Neural crest cell (in vitro differentiated cells): ENCODE measurements at places on chromosomes 5 and 9.

DNA sequence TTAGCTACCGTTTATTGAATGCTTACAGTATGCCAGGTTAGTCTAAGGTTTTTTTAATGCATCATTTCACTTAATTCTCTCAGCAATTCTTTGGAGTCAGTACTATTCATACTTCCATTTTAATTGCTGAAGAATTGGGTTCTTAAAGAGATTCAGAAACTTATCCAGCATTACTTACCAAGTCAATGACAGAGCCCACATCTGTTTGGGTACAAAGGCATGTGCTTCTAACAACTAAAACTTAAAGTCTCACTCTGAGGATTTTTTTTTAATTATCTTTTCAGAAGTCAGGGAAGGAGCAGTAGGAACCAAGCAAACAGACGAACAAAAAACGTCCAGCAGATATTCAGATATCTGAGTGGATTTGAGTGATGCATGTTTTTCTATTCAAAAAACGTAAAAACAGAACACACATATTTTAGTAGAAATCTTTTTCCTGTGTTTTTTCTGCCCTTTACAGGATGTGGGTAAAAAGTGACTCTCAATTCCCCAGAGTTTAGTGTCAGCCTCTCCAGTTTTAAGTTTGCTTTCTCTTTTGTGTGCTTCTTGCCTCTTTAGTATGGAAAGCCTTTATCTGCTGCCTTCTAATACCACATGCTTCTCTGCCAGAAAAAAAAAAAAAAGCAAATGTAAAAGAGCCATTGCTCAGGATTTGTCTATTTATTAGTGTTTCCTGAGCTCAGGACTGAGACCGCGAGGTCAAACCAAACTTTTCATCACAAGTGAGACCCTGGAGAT lies 118.0 kb downstream of the PRKACG start:
- no peak for DNase-seq

DNA sequence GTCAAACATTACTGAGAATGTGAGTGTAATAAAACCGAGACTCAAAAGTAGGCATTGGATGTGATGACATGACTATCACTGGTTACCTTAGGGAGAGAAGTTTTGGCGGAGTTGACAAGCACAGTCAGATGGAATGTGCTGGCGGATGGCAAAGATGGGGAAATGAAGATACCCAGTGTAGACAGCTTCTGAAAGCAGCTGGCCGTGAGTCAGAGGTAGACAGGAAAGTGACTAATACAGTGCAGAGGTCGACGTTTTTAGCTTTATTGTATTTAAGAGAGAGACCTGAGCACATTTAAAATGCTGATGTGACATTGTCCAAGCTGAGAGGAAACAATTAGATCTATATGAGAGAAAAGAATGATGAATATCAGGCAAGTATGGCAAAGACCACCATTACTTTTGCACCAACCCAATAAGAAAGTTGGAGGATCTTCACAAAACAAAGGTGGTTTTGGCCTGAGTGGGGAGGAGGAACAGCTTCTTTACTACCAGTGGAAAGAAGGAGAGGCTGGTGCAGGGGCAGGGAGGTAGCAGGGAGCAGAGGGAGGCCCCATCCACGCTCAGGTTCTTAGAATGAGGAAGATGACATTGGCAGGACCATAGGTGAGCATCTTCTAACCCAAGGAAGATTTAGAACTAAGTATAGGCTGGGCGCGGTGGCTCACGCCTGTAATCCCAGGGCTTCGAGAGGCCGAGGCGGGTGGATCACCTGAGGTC lies 36.7 kb upstream of the KCNIP1 start:
- no peak for DNase-seq

DNA sequence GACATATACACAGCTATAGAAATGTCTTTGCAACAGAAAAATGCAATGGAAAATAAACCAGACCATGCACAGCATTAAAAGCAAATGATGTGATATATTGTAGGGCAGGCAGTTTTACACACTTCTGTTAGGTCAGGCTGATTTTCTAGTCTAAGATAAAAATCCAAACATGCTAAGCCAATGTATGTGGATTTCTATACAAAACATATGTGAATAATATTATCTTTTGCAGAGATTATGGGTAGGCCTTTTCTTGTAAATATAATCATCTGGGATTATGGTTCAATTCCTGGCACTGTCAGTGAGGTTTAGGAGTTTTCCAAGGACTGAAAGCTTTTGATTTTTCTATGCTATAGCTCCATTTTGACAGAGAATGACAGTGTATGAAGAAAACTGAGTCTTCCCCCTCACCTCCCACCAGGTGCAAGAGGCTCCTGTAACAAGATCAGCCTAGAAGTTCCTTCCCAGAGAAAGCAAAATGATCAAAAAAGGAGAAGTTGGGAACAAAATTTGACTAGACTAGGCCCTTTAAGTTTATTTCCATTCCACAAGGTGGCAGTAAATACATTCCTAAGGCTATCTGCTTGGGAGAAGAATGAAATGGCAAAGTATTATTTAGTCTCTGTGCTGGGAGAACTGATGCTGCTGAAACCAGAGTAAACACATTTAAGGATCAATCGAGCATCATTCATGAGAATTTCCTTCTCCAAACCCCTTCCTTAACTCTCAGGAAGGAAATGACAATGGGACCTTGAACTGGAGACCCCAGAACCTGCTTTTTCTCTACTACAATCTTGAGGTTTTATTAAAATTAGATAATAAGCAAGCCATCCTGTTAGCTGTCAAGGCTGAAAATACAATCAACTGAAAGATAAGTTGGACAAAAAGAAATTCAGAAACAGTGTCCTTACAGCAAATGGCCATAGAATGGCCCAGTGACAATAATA lies 133.0 kb upstream of the TUT7 start:
- DNase-seq, result no peak

GRCh38 chr9:131873335-131873734 lies 133.5 kb upstream of the RAPGEF1 start:
- no peak for DNase-seq

DNA sequence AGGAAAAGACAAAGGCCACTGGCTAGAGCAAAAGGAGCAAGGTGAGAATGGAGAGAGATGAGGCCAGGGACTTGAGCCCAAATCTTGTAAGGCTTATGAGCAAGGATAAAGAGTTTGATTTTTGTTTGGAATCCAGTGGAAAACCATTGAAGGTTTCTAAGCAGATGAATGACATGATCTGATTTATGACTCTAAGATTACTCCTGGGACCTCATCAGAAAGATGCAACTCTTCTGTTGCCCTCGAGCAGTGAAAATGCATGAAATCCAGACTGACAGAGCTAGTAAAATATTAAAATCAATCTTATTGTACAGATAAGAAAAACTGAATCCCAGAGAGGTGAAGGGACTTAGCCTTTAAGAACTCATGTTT lies 677 bp downstream of the MFAP3 start:
- no peak for DNase-seq

DNA sequence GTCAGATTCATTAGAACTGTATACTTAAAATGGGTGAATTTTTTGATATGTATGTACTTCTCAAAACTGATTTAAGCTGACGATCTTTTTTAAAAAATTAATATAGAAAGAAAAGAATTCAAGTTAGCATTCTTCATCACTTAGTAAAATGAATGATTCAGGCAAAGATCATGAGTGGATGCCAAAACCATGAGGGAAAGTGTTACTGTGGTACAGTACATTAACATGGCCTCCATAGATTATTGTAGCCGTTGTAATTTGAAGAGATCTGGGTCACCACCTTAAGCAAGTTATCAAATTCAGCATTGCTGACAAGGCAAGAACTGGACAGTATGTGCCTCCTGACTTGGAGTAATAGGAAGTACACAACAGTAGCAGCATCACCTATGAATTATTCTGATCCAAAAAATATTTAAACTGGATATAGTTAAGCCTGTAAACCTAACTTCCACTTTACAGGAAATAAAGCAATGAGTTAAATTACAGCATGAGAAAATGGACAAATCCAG lies 29.7 kb downstream of the C9orf85 start:
- no peak for DNase-seq

DNA sequence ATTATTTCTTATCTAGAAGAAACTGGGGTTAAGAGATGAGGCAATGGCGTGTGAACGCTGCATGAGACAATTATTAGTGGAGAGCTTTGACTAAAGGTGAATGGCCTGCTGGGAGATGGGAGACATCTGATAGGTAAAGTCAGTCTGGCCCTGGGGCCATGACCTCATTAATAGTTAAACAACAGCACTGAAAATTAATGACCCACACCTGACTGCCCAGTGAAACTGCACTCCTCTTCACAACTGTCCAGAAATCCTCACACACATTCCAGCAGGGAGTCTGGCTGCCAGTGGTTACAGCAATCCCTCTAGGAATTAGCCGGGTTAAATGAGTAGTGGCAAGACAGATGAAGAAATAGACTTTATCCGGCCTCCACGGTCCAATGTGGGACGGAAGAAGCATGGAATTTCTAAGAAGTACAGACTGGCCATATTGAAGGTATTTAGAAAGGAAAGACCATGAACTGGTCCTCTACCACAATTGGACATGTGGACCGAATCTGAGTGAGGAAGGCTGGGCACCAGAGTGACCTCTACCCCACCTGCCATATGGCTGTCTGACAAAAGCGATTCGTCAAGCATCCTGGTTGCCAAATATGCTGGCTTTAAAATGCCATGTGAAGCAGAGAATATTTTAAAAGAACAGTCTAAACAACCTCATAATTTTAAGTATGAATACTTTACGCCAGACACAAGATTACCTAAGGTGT lies 138.4 kb downstream of the EFNA5 start:
- no peak for DNase-seq

- DNase-seq, result no peak
Measured at GRCh38 chr9:96457266-96457665, 7.3 kb downstream of the HABP4 start.

GRCh38 chr5:142724821-142725220 lies 38.9 kb upstream of the FGF1 start:
- DNase-seq, result no peak

DNA sequence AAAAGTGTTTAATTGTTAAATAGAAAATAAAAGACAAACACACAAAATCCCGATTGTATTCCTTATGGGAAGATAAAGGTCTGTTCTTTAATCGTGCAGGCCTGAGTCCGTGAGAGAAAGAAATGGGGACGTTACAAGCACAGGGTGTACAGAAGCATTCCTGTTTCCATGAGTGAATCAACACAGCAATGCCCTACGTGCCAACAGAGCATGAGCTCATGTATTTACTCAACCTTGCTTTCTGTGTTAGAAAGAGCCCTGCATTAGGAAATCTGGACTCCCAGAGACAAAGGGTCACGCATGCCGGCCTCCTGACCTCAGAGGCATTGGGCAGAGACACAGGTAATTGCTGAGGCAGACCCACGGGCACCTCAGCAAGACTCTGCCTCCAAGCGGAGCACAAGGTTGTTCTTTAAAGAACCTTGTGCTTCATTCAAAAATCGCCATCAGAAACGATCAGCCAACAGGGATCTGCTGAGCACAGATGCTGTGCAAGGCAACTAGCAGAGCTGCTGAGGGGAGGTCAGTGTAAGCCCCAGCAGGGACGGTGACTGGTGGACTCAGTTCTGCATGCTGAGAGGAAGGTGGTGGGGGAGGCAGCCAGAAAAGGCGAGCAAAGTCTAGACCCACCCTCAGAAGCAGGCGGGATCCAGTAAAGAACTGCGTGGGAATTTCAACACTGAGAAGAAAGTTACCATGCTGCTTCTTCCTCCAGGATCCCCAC lies 101.0 kb downstream of the TLE1 start:
- no peak for DNase-seq

- no peak for DNase-seq
Measured at GRCh38 chr5:76660360-76660759, 37.2 kb upstream of the F2RL2 start.

- DNase-seq, result no peak
Measured at GRCh38 chr9:136090056-136090735, 4.9 kb downstream of the NACC2 start.

GRCh38 chr5:89697581-89697980 lies 712.0 kb downstream of the CETN3 start:
- no peak for DNase-seq

DNA sequence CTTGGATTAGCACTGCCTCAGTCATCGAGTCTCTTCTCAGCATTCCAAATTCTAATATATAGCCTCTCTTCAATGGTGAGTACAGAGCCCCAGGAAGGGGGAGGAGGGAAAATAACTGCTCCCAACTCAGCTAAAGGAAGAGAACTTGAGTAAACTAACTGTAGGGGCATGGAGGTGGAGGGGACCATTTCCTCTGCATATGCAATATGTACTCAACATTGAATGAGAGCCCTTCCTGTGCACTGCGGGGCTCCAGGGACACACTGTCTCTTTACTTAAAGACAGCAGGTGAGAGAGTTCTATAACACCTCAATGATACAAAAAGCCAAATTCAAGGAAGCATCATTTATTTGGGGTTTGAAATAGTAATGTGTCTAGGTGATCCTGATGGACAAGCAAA lies 75.1 kb downstream of the GNAQ start:
- DNase-seq, result no peak

DNA sequence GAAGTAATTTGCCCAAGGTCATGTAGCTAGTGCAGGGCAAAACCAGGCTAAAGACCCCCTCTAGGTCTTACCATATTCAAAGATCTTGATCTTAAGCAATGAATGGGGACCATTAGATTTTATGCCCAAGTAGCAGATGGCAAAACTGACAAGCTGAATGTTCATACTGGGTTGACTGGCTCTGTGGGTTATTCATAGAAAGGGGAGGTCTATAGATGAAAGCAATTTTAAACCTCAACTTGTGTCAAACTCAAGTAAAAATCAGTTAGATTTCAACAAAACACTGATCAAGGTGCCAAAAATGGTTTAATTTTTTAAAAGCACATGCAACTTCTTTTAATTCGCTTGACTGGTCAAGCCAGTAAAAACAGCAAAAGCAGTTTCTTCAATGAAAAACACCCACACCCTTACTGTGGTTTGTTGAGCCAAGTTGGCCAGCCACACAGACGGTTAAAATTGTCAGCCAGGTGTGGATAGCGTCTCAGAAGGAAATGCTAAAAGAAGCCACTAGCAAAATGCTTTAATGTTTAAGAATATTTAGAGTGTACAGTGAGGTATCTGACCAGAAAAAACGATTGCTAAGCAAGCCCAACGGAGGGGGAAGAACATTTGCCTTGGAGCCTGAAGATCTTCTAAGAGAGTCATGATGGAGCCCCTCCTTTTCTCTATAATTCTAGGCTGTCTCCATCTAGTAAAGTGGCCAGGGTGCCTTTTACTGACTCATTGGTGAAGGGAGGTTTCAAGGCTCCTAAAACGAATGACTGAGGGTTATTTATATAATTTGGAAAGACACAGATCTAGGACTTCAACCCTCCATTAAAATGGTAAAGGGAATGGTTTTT lies 539.6 kb upstream of the CLINT1 start:
- DNase-seq, result no peak

DNA sequence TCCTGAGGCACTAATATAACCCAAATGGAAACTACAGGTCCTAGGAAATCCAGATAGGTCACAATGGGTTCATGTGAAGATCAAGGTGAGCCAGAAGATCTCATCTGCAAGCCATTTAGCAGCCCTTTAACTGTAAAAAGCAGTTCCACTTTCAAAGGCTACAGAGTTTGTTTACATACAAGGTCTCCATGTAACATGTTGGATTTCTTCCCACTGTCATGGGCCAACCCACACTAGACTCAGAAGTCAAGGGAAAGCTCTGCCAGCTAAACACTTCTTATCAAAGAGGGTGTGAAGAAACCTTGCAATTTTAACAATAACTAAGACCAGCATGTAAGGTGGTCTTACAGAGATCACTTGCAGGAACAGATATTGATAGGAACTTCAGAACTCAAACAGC lies 3.8 kb upstream of the CTNNAL1 start:
- no peak for DNase-seq

- no peak for DNase-seq
Measured at GRCh38 chr5:45376417-45376816, 319.8 kb downstream of the HCN1 start.
